Fibroblast of villous mesenchyme (primary cell): ENCODE measurements at places on chromosomes 4 and X. TPM values are rescaled to one million over a fixed set of nuclear protein-coding genes. Genes with fewer than 3 reads are reported as not detected.

DNA sequence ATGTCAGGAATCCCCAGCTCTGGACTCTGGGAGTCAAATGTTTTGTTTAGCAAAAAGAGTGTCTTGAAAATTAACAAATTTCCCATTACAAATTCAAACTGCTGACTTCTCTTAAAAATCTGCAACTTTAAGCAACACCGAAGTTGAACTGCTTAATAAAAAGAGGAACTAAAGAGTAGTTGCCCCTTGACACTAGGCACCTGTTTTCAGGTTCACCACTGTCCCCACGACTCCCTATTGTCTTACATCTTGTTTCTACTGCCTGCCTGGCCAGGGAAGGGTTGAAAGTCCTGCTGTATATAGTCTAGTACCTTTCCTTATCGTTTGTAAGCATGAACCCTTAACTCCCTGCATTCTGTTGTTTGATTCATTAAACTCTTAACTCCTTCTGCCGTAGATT is 173.9 kb downstream of the SCFD2 start:
- no peak for DNase-seq

DNA sequence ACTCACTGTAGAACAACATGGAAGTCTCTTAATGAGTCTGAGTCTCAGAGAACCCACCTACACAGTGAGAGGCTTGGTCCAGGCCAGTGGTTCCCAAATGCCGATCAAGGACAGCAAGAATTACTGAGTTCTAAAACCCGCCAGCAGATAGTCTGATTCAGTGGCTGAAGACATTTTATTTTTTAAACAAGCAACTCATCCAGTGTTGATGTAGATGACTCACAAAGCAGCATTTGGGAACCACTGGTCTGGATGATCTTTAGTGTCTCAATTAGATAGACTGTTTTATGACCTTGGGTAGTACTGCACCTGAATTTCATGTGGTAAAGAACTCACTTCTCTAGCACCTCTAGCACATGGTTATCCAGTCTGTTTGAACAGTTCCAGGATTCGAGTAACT is 193.6 kb downstream of the FBXW7 start:
- DNase-seq = peak; percentile 56

Gene DCAF4L1
- total RNA-seq = under 0.01 TPM in 2 replicates

- DNase-seq = no peak
These were observed 125.1 kb upstream of the FUNDC1 start for GRCh38 chrX:44667771-44668170.

DNA sequence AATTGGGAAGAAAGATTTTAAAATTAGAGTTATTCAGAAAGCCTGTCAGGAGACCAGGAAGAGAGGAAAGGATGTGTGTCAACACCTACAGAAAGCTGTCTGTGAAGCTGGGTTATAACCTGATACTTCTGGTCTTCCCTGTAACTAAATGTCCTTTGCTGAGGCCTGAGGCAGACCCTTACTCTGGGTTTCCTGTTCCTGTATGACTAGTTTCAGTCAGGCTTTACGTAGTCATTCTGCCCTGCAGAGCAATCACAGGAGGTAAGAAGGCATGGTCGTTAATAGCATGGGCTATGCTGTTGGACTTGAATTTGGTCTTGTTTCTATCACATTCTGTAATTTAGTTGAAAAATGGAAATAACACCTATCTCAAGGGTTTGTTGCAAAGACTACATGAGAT is 110.5 kb upstream of the IGFBP7 start:
- DNase-seq = no peak

DNA sequence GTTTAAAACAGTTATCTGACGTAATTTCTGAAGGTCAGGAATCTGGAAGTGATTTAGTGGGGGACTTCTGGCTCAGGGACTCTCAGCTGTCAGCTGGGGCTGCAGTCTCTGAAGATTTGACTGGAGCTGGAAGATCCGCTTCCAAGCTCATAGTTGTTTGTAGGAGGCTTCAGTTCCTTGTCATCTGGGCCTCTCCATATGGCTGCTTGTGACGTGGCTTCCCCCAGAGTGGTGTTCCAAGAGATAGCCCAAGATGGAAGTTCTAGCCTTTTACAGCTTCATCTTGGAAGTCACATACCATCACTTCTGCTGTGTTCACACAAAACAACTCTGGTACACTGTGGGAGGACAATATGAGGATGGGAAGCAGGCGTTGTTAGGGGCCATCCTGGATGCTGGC is 2.1 kb downstream of the MPC1L start:
- DNase-seq = no peak

DNA sequence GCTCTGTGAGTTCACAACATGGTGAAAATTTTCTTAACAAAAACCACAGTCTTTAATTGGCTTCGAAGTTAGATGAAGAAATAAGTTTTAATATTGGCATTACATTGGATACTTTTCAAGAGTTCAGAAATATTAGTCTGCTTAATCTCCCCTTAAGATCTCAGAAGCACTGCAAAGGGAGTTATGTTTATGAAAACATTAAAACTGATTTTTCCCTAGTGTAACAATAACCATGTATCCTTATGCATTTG is 1.5 kb downstream of the SETD7 start:
- DNase-seq = no peak

- no peak for DNase-seq
These were observed 38.7 kb upstream of the HELT start for GRCh38 chr4:184979461-184980124.

- DNase-seq = no peak
These were observed 12.4 kb upstream of the PJA1 start for GRCh38 chrX:69177511-69178162.

Gene METAP1
- 62.6 and 63.8 TPM in 2 replicates for total RNA-seq

DNA sequence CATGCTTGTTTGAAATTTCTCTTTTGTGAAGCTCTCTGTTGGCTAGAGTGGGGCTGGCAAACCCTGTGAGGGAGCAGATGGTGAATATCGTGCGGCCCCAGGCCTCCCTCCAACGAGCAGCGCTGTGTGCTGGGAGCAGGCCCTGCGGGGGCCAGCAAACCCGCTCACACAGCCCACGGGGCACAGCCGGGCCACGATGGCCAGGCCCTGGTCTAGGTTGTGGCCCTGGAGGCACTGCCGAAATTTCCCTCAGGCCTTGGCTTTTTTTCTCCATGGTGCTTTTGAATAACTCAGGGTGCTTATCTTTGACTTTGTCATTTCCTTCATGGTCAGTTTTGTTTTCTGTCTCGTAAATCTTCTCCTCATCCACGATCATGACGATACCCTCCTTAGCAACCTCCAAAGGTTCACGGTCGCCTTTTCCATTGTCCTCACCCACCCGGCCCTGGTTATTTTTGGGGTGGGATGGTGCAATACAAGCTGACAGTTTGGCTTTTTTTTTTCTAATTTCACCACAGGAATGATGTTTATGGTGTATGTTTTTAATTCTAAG is 20.7 kb downstream of the PCGF3 start:
- peak; percentile 88 for DNase-seq

Gene BTK
- total RNA-seq = not detected in 2 replicates

GRCh38 chr4:158750379-158750778 is 18.4 kb upstream of the FNIP2 start:
- DNase-seq = peak; percentile 46

Gene IL2RG
- total RNA-seq = not detected in 2 replicates

DNA sequence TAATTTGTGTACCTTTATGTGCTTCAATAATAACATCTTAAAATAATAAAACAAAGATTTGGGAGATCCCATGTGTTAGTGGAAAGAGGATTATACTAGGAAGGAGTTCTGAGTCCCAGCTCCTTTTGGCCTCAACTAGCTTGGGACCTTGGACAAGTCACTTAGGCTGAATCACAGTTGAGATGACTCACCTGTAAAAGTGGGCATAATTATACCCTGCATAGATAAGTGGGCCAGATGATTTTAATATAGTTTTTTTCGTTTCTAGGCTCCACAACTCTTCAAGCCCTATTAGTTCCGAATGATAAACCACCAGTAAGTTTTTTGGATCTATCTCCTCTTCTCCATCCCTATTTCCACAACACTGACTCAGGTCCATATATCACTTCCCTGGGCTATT is 131.8 kb downstream of the ENOX2 start:
- DNase-seq = no peak

DNA sequence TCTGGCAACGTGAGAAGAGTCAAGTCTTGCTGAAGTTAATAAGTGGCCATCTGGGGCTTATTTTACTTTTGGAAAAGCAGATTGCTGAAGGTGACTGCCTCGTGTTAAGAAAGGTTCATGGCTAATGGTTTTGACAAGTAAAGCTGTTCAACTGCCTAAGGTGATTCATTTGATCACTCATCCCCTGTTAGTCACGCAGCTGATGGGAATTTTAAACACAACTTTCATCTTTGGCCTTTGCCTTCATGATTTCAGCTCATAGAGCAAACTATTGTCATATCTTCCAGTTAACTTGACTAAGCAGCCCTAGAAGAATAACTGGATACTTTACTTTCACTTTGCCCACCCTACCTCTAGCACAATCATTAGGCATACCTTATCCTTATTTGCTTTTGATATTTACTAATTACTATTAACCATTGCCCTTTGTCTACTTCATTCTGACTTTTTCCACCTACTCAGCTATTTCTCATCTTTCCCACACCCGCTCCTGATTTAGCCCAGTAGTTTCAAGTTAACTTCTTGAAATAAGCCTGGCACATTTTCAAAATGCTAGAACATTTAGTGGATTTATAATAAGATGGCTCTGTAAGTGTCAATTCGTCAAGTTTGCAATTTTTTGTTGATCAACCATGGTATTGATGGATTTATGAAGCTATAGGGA is 170.6 kb upstream of the S100G start:
- DNase-seq = peak; percentile 17

DNA sequence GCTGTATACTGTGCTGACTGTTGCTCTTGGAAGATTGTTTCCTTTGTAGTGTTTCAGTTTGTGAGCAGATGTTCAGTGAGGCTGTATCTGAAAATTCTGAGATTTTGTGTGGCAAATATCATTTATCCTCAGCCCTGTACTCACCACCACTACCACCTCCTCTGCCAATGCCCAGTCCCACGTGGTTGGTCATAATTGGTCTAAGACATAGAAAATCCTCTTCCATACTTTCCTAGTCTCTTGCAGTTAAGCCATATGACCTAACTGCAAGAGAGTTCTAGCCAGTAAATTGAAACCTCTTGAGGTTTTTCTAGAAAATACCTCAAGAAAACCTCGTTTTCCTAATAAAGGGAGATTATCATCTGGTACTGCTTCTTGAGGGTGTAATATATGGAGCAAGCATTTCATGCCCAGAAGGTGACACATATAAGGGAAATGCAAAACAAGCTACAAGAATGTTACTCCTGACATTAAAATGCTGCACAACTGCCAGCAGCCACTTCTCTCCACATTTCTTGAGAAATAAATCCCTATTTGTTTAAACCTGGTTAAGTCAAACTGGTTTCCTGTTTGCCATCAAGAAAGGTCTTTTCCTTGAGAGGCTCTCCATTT is 32.8 kb downstream of the ABCE1 start:
- peak; percentile 86 for DNase-seq

Gene CLNK
- not detected in 2 replicates for total RNA-seq

DNA sequence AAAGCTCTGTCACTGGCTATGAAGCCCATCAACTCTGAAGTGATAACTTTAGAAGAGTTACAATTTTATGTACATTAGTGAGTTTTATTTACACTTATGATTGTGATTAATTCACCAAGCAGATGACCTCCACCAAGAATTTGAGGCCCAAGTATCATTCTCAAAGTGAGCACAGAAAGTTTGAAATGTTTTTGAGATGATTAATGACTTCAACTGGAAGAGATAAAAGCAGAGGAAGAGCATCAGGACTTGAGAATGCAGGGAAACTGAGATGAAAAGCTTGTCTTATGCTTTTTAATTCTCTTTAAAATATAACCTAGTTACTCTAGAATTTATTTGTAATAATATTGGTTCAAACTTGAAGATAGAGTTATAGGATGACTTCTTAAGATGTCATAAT is 112.8 kb upstream of the H2AZ1 start:
- no peak for DNase-seq

DNA sequence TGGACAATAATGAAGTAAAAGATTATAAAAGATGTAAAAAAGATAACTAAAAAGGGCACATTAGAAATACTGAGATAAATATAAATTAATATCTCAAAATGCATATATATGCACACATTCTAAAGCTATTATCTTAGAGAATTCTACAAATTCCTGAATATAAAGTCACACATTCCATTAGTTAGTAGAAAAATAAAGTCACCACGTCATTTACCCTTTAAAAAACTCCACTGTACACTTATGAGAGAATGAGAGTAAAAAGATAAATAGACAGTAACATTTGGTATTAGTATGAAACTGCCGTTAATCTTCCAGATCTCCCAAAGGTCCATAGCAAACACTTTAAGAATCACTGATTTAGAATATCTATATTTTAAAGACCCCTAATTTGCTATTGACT is 67.2 kb upstream of the IL15 start:
- DNase-seq = no peak

DNA sequence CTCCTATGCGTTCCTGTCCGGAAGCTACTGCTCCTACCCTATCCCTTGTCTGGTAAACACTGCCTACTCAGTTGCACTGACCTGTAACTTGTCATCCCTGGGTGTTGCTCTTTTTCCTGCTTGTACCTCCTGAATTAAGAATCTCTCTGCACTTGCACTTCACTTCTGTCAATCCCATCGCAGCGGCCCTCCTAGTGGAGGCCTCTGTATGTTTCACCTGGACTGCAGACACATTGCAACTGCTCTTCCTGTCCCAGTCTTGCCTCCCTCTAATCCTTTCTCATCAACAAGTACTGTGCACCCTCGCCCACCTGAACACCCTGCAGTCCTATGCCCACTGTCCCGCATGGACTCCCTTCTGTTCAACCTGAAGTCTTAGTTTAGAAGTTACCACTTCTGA is 8.0 kb downstream of the GK start:
- DNase-seq = no peak

Gene CXorf65
- not detected in 2 replicates for total RNA-seq

DNA sequence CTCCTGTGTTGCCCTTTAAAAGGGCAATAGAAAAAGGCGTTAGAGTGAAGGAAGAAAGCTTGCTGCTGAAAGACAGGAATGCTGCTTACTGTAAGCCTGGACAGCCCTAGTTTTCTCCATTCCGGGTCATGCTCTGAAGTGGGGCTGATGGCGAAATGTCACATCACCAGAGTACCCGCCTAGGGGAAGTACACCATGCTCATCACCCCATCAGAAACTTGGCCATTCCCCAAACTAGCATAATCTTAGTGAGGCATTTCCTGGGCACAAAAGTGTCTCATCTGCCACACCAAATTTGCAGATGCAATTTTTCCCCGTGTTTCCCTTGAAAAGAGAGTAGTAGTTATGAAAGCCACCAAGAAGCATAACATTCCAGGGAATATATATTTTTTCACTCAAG is 47.8 kb upstream of the CAMK2D start:
- no peak for DNase-seq

GRCh38 chrX:129123795-129124194 is 399.5 kb downstream of the SMARCA1 start:
- no peak for DNase-seq

DNA sequence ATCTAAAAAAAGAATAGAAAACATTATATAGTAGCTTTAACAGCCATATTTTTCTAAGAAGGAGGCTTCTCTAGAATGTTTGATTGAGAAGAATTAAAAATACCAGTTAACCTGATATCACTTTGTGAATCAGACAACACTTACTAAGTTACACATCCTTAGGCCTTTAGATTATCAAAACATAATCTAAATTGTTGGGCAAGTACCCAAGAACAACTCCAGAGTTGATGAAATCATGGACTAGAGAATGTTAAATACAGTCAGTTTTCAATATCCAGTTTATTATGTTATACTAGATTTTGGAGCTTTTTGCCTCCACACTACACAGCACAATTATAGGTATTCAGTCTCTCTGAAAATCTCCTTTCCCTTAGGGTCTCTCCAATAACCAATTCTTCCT is 39.6 kb downstream of the ARL13A start:
- peak; percentile 11 for DNase-seq
